ENCODE measurements at places on chromosomes 11 and 22.

DNA sequence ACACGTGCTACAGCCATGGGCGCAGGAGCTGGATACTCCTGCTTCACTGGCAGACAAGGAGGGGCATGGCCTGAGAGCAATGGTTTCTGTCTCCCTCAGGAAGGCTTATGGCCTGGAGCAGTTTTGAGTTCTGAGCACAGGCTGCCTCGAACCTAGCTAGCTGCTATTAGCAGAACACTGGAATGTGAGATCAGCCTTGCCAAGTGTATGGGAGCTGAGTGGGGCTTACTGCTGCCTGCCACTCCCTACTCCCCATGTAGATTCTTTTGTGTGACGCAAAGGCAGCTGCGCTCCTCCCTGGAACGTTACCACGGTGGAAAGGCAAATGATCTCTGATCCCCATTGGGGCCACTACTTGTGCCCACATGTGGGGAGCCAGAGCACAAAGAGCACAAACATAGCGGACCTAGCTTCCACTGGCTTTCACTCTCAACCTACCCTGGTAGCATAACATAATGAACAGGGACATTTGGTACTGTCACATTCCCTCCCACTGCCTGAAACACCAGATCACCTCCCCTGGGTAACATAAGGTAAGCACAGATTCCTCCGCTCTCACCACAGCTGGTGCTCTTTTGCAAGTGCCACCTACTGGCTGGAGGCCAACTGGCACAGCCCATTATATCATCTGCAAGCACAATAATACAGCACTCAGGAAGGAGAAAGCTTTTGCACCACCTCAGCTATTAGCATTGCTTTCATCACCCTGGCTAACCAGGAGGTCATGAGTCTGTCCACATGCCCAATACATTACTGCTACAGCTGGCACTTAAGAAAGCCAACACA, 84.6 kb upstream of the GUCY1A2 start:
- no peak for DNase-seq

- peak; percentile 19 for DNase-seq
Observed at GRCh38 chr22:30881361-30882183, 87.0 kb downstream of the MORC2 start.

- DNase-seq: no peak
Observed at GRCh38 chr11:34432822-34433221, 5.9 kb upstream of the CAT start.

DNA sequence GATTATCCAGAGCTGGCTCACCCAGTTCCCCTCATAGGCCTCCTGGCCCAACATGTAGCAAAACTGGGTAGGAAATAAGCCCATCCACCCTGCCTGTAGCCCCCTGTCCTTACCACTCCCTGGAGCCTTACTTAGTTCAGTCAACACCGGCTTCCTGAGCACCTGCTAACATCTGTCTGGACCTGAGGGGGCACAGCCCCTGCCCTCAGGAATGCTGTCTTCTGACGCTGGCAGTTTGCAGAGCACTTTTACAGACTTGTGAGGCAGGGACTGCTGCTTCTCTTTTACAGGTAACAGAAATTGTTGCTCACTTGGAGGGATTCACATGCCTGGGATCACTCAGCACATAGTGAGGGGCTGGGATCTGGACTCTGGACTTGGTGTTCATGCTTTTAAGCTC, 152.0 kb upstream of the TBCEL start:
- no peak for DNase-seq

DNA sequence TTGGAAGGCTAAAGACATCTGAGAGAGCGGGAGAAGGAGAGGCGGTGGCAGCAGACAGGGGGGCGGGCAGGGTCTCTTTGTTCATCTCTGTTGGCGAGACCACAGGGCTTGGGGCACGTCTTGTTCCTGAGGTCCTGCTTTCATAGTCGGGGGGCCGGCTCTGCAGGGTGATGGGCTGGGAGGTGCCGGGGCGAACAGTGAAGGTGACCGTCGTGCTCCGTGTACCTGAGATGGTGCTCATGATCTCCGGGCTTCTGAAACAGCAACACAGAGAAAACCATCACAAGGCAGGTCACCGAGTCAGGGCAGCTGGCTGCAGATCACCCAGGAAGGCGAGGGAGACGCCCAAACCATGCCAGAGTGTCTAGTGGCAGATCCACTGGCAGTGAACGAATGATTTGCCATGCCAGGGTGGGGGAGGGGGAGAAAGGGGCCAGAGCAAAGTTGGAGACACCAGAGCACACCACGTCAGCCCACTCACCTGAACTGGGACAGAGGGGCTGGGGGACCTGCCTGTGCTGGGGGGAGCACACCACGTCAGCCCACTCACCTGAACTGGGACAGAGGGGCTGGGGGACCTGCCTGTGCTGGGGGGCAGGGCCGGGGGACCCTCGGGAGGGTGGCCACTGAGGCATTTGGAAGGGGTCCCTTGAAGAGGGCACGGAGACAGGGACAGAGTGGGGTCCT, 75.0 kb downstream of the CTTN start:
- DNase-seq: no peak

- peak; percentile 95 for DNase-seq
Observed at GRCh38 chr11:62108971-62109404, 14.8 kb upstream of the INCENP start.

DNA sequence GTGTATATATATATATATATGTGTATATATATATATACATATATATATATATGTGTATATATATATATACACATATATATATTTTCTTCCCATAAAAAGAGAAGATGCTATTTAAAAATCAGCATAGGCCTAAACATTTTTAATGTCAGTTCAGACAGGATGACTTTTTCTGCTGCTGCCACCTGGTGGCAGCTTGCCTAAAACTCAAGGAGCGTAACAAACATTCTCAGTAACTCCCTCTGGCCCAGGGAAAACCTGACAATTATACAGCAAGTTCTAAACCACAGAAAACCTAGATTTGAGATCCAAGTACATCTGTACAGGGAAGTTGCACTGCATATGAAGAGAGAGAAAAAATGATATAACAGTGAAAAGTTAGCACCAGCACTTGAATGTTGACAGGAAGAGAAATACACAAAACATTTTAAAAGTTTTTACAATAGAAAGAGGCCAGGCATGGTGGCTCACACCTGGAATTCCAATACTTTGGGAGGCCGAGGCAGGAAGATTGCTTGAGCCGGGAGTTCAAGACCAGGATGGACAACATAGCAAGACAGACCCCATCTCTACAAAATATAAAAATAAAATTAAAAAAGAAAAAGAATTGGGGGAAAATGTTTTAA, 16.6 kb downstream of the OR8A1 start:
- peak; percentile 80 for DNase-seq

DNA sequence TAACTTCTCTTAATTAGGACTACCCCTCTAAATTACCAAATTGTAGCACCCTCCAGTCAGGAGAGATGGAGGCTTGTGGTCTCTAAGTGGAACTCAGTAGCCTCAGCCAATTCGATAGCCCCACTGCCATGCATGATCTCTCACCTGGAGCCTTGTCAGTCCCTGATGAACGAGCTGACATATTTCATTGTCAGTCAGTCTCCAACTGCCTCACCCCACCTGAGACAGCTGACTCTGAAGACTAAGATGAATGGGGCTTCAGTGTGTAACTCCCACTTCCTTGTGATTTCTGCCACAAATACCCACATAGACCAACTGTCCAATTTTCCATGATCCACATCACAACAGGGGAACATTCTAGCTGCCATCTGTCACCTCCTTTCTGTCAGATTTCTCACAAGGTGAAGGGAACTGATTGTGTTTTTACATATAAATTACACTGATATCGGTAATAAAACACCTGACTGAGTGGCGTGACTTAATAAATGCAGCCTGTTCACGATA, 206.5 kb downstream of the FAM181B start:
- DNase-seq: no peak

- no peak for DNase-seq
Observed at GRCh38 chr22:45842291-45842991, 134.5 kb downstream of the WNT7B start.

DNA sequence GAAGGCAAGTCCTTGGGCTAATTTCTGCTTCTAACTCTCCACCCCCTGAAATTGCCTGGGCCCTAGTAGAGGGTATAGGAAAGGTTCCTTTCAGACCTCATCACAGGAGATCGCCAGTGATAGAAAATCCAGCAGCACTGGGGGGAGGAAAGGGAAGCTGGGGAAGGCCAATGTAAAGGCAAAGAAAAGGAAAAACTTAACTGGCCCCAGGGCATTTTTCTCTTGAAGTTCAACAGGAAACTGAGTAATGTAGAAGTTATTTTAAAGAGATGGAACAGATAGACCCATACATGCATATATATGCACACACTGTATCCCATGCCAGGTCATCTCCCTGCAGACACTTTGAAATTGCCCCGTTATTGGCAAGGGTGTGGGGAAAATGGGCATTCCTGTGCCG, 134.0 kb downstream of the TRIM44 start:
- no peak for DNase-seq

DNA sequence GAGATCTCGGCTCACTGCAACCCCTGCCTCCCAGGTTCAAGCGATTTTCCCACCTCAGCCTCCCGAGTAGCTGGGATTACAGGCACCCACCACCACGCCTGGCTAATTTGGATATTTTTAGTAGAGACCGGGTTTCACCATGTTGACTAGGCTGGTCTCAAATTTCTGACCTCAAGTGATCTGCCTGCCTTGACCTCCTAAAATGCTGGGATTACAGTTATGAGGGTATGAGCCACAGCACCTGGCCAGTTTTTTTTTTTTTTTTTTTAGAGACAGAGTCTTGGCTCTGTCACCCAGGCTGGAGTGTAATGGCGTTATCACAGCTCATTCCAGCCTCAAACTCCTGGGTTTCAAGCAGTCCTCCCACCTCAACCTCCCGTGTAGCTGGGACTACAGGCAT, 54.9 kb upstream of the PRR5 start:
- peak; percentile 55 for DNase-seq

- peak; percentile 11 for DNase-seq
Observed at GRCh38 chr11:46249938-46250744, 27.3 kb upstream of the CREB3L1 start.

DNA sequence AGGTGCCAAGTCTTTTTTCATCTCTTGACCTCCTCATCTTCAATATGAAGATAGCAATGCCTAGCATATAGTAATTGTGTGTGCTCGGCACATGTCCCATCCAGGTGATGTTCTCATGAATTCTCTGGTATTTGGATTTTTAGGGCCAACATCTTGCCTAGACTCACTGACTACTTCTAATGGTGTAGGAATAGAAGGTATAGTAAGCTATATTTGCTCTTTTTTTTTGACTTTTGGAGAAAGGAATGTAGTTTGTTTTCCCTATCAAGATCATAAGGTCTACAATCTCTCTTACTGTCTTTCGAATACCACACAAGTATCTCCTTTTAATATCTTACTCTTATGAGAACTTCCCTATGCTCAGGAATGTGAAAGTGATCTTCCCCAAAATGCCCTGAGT, 3.2 kb downstream of the HBD start:
- DNase-seq: no peak

DNA sequence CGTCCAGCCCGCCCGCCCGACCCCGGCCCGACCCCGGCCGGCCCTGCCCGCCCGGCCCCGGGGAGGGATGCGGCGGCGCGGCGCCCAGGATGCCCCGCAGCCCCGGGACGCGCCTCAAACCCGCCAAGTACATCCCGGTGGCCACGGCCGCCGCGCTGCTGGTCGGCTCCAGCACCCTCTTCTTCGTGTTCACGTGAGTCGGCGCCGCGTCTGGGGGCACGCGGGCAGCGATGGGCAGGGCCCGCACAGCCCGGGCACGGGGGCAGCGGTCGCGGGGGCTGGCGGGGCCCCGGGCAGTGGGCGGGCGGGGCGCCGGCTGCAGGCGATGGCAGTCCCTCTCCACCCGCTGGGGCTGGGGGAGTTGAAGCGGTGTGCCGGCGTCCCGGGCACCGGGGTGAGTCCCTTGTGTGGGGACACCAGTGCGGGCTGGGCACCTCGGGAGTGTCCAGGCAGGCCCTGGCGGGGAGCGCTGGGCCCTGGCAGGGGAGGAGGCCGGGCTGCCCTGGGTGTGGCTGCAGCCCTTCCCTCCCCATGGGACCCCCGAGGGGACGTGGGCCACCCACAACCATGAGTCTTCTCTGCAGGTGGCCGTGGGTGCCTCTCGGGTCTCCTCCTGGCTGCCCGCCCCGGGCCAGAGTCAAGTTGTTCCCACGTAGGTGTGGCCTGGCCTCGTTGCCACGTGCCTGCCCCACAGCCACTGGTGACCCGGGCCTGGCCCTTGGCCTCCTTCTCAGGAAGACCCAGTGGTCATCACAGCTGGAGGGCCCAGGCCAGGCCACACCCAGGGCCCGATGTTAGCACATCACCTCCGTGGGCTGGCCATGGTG, 468 bp downstream of the ZDHHC8 start:
- no peak for DNase-seq

DNA sequence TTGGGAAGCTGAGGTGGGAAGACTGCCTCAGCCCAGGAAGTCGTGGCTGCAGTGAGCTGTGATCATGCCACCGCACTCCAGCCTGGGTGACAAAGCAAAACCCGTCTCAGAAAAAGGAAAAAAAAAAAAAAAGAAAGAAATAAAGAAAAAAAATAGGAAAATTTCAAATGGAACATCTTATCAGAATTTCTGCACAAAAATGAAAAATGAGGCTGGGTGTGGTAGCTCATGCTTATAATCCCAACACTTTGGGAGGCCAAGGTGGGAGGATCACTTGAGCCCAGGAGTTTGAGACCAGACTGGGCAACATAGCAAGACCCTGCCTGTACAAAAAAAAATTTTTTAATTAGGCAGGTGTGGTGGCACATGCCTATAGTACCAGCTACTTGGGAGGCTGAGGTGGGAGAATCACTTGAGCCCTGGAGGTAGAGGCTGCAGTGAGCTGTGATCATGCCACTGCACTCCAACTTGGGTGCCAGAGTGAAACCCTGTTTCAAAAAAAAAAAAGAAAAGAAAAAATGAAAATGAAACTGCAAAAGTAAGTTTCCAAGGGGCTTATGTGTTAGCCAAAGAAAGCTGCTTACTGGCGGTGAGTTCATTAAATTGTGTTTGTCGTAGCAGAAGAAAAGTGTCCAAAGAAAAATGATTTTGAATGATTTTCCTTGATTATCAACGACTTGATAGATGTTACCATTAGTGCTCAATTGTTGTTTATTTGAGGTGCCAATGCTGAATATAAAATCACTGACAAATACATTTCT, 7.5 kb upstream of the CRKL start:
- no peak for DNase-seq

GRCh38 chr22:50657925-50658324, 14.7 kb upstream of the SHANK3 start:
- no peak for DNase-seq

DNA sequence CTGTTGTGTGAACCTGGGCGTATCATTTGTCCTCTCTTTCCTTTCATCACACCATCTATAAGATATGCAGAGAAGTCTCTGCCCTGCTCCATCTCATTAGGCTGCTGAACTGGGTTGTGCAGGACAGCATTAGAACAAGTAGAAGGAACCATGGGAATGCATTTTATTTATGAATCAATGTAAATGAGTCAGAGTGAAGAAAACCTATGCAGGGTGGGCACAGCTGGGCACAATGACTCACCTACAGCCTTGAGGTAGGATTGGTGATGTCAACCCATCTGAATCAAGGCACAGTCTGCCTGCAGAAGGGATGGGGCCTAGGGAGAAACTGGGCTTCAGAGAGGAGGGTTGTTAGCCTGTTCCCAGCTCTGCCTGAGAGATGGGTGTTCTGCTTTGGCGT, 123.4 kb downstream of the CSNK2A3 start:
- DNase-seq: no peak
